ENCODE measurements at places on chromosomes 3 and 15.

DNA sequence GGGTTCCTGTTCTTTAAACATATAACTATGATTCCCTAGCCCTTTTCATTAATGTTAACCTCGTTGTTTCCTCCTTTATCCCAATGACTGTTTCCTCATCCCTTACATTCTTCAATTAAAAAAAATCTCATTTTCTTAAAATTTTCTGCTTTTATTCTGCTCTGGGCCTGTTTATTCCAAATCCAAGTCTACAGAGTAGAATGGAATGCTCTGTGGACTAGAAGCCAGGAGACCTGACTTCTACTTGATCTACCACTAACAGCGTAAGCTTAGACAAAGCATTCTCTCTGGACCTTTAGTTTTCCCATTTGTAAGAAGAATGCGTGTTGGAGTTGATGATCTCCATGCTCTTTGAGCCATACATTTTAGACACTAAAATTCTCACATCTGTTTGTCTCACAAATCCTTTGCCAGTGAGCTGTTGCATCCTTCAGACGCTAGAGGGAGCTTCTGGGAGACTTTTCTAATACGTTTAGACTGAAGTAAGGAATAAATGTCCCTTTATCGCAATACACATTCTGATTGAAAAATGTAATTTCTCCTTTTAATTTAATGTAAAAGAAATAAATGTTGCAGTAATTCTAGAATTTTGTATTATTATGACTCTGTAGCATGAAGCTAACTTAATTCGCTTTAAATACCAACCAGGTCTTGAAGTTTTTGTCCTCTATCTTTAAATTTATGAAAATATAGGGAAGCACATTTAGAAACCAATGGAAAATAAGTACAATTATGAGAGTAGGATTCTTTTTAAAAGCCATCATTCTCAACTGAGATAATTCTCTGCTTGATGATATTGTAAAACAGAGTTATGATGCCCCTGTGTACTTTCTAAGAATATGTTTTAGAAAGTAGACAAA, 21.7 kb upstream of the GMNC start:
- DNase-seq: peak; percentile 68

- no peak for DNase-seq
Measured at GRCh38 chr15:66578286-66578875, 12.6 kb upstream of the LCTL start.

GRCh38 chr3:184563941-184564684, 2.5 kb downstream of the EPHB3 start:
- no peak for DNase-seq

DNA sequence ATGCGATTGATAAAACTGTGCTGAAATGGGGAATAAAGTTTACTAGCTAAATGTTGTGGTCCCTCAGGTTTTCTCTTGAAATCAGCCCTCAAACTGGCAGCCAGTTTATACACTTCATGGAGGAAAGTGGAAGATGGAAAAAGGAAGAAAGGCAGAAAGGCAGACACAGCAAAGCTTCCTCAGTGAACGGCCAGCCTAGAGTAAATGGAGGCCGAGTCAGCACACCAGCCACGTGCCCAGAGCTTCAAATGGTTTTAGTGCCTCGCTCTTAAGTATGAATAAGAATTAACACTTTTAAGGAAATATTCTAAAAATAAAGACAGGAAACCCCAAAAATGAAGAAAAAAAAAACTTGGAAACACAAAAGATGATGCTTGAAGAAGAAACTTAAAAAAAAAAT, 48.3 kb downstream of the GNB4 start:
- no peak for DNase-seq

DNA sequence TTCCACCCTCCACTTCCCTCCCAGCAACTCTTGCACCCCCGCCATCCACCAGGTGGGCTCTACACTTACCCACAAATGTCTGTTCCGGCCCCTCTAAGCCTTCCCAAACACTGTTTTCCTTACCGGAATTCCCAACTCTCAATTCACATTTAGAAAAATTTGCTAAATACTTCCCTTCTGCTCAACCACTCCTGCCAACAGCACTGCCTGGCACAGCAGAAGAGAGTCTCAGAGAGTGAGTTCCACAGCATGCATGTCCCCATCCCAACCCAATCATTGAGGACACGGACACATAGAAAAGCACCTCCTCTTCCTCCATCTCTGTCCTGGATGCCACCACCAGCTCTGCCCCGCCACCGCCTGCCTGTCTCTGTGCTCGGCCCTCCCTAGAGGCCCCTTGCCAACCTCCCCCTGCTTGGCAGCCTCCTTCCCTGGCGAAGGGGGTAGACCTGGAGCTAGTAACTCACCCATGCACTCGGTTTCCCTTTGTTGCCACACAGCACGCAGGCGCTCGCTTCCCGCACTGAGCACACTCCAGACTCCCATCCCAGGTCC, 66.2 kb upstream of the SLC6A1 start:
- DNase-seq: no peak

- DNase-seq: no peak
Measured at GRCh38 chr15:39497759-39498565, 82.9 kb upstream of the THBS1 start.

DNA sequence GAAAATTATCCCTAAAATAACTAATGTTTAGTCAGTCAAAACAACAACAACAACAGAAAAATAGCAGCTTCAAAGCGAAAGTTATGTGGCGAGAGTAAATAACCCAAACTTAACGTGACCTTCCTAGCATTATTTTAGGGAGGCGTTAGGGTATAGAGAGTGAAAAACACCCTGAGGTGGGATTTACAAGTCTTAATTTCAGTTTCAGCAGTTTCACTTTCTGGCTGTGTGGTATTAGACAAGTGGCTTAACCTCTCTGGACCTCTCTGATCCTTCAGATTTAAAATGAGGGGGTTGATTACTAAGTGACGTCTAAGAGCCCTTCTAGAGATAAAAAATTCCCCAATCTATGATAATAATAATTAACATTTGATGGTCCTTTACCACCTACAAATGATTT, 291.2 kb downstream of the ZBTB20 start:
- DNase-seq: no peak

Measured in ACHN (cell line).